Activated CD8-positive, alpha-beta memory T cell treated with anti-CD3 and anti-CD28 coated beads, Interleukin-2, amount 10 ng/mL, durations not matched to agents 7 days and 5 days (primary cell): ENCODE measurements at places on chromosomes 5 and 9. TPM values are rescaled to one million over a fixed set of nuclear protein-coding genes. Genes with fewer than 3 reads are reported as not detected.

- no peak overlapping the region for H3K4me3 ChIP-seq
- H3K27ac ChIP-seq, result no peak overlapping the region
- H3K4me1 ChIP-seq, result peaks cover 51% of the 10 kb centered on the region
- no peak for DNase-seq
- no peaks in the 10 kb centered on the region for H3K27me3 ChIP-seq
Observed at GRCh38 chr5:96868603-96869371, 7.5 kb upstream of the ERAP2 start.

DNA sequence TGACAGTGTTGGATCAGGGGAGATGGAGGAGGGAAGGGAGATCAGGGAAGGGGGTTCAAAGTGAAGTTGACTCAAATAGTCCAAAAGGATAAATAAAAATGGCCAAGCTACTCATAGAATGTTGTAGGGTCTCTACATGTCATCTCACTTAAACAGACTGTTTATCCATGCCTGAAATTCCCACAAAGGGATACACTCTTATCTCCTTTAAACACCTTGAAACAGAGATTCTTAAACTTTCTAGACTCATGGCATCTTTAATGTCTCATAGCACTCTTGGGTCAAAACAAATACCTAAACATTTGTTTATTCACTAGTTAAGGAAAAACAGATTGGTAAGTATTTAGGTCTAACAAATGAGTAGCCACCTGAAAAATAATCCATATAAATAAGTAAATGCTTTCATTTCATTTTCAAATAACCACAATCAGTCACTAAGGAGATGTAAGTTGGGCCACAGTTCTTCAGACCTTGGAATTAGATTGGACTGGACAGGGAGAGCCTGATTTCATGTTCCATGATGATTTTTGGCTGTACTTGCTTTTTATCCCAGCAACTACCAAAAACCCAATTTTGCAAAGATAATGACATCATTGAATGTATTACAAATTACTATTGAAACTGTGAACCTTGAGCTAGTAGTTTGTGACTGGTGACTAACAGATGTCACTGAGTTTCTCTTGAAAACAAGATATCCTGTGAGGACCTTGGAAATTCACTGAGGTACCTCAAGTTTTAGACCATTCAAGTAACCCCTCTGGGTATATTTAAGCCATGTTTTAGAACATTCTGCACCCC lies 62.5 kb upstream of the ISOC1 start:
- H3K4me3 ChIP-seq, result no peak overlapping the region
- H3K4me1 ChIP-seq, result no peaks in the 10 kb centered on the region
- no peak for DNase-seq
- no peaks in the 10 kb centered on the region for H3K36me3 ChIP-seq

DNA sequence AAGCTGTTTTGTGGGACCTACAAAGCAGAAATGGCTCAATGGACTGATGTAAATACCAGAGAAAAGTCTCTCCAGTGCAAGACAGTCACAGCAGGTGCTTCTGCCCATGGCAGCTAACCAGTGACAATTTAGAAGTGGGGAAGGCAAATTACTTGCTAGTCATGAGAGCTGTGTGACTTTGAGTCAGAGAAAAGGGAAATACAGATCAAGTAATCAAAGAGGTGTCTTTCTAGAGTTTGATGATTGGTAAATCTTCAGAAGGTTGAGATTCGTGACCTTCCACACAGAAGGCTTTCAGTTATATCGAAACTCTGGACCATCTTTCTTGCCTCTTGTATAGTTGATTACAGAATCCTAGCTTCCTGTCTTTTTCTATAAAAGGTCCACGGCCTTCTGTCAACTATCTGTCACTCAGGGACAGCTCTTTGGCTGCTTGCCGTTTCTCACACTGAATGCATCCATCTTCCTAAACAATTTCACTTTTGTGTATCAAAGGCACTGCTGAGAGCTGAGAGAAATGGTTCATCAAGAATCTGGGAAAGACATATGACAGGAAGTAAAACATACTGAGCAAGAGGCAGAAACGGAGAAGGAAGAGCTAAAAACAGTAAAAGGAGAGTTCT lies 993.9 kb upstream of the ACO1 start:
- no peaks in the 10 kb centered on the region for H3K36me3 ChIP-seq
- no peak overlapping the region for H3K27ac ChIP-seq
- DNase-seq, result no peak
- H3K4me3 ChIP-seq, result no peak overlapping the region
- no peaks in the 10 kb centered on the region for H3K27me3 ChIP-seq

- peaks cover 3% of the 10 kb centered on the region for H3K4me1 ChIP-seq
- H3K27me3 ChIP-seq, result peaks cover 9% of the 10 kb centered on the region
- H3K4me3 ChIP-seq, result no peak overlapping the region
- DNase-seq, result no peak
- no peaks in the 10 kb centered on the region for H3K36me3 ChIP-seq
Observed at GRCh38 chr5:1776831-1777230, 22.8 kb downstream of the MRPL36 start.

Gene LTC4S
- 1.5 TPM for total RNA-seq
